Dermis lymphatic vessel endothelial cell (primary cell): ENCODE measurements at places on chromosomes 1 and 21. TPM values are rescaled to one million over a fixed set of nuclear protein-coding genes. Genes with fewer than 3 reads are reported as not detected.

The NCSTN gene
- total RNA-seq, result 67.6 and 73.4 TPM in 2 replicates

The IFNAR1 gene
- total RNA-seq, result 19.6 and 21.7 TPM in 2 replicates

The C1QB gene
- total RNA-seq, result not detected in 2 replicates

The CLK2 gene
- total RNA-seq, result 18.5 and 20.6 TPM in 2 replicates

The SPRR2D gene
- not detected in 2 replicates for total RNA-seq
